ENCODE measurements at places on chromosomes 13 and 19.

- no peak for DNase-seq
Observed at GRCh38 chr13:42356184-42356575, 84.2 kb downstream of the AKAP11 start.

DNA sequence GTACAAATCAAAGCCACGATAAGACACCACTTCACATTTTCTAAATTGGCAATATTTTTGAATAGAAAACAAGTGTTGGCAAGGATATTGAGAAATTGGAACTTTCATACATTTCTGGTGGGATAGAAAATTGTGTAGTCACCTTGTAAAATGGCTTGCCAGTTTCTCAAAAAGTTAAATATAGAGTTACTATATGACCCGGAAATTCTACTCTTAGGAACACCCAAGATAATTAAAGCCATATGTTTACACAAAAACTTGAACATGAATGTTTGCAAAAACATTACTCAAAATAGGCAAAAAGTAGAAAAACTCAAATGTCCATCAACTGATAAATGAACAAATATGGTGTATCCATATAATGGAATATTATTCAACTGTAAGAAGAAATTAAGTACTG lies 552.5 kb downstream of the TBC1D4 start:
- no peak for DNase-seq

GRCh38 chr19:34305221-34306083 lies 51.1 kb downstream of the GARRE1 start:
- DNase-seq: no peak

DNA sequence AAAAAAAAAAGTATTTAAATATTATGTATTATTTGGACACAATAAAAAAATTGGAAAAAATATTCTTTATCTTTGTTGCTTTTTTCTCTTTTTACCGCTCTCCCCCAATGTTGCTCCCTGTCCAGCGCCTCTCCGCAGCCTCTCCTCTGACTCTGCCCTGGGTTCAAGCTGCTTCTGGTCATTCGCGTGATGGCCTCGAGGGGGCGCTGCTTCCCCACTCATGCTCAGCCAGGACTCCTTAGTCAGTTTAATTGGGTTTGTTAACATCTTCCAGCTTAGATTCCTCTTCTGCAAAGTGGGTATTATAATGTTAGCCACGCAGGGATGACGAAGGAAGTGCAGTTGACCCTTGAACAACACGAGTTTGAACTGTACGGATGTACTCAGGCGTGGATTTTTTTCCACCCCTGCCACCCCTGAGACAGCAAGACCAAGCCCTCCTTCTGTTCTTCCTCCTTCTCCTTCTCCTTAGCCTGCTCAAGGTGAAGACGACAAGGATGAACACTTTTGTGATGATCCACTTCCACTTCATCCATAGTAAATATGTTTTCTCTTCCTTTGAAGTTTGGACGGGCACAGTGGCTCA lies 4.9 kb upstream of the NWD1 start:
- DNase-seq: peak; percentile 65

DNA sequence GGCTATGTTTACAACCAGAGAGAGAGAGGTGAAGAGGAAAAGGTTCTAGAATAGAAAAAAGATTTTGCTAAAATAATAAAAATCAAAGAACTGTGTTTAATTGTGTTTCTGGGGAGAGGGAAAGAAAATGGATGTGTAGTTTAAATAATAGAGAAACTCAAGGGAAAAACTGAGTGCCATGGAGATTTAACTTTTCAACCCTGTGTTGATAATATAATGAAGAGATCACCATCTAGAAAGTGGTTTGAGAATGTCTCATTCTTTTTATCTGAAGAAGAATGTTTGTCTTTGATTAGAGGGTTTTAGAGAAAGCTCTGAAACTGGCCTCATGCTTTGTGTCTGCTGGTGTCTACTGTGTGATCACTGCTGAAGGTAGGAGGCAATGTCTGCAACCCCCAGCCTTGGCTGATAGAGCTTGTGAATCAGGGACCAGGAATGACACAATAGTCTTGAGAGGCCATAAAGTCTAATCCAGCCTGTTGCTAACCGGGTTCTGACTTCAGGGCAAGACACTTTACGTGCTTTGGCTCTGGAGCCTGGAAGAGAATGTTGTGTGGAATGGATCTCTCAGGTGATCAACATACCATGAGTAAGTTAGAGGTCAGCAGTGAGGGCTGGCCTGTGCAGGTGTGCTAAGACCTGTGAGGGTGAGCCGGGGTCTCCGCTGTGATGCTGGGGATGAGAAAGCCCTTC lies 5.4 kb downstream of the COL4A2 start:
- DNase-seq: no peak

GRCh38 chr13:24215126-24215525 lies 54.6 kb downstream of the SPATA13 start:
- DNase-seq: no peak
